ENCODE measurements at places on chromosomes 2 and 18.

- no peak for DNase-seq
Observed at GRCh38 chr2:141058556-141058955, 1072.3 kb downstream of the LRP1B start.

GRCh38 chr18:13011719-13012118 is 20.6 kb downstream of the CEP192 start:
- DNase-seq: no peak

DNA sequence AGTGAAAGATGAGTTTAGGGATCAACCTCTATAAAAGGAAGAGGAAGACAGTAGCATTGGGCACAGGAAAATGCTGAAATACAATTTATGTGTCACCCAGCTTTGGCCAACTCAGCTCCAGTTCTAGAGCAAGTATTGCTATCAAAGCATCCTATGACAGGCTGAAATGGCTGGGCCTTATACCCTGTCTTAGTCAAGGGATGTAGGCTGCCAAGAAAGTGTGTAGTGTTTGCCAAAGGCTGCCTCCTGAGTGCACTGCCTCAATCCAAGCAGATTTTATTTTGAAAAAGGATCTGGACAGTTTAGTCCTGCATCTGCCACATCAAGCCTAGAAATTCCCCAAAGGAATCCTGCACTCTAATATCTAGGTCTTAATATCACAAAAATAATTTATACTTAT is 359.9 kb upstream of the ZC3H15 start:
- DNase-seq: no peak

DNA sequence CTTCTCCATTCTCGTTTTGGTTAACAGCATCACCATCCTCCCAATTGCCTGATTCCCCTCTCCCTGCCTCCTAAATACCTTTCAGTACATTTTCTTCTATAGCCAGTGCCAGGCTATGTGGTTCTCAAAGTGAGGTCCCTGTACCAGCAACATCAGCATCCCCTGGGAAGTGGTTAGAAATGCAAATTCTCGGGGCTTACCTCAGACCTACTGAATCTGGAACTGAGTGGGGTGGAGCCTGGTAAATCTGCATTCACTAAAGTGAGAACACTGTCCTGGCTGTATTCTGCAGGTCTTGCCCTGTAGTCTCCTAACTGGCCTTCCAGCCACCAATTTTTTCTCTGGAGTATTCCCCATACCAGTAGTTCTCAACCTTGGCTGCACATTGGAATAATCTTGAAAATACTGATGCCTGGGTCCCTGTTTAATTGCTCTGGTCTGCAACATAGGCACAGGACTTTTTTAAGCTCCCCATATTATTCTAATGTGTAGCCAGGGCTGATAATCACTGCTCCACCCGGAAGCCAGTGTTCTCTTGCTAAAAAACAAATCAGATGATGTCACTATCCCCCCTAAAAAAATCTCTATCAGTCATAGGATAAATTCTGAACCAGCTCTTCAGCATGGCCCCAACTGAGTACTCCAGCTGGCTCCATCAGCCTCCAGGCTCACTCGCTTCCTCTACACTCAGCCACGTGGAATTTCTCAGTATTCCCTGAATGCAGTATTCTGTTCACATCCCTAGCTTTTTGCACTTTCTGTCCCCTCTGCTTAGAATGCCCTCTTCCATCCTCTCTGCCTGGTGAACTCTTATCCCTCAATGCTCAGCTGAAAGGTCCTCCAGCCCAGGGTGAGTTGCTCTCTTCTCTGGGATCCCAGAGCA is 98.4 kb downstream of the CDK15 start:
- DNase-seq: no peak

- DNase-seq: no peak
Observed at GRCh38 chr2:35960596-35960995, 395.0 kb upstream of the CRIM1 start.

DNA sequence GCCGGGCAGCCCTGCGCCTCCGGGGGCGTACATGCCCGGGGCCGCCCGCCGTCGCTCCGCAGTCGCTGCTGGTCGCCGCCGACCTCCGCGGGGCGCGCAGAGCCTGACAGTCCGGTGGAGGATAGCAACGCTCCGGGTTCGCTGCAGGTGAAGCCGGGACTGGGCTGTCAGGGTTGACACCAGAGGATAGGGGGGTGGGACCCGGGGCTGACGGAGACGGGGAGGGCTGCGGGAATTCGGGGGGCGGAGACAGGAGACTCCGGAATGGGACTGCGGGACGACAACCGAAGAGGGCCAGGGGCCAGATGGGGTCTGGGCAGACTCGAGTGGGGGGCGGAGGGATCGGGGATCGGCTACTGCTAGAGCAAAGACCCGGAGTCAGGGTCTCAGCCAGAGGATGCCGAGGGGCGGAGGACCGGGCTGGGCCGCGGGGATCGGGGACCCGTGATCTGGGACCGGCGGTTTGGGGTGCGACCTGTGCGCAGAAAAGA is 403 bp downstream of the TMEM127 start:
- no peak for DNase-seq

DNA sequence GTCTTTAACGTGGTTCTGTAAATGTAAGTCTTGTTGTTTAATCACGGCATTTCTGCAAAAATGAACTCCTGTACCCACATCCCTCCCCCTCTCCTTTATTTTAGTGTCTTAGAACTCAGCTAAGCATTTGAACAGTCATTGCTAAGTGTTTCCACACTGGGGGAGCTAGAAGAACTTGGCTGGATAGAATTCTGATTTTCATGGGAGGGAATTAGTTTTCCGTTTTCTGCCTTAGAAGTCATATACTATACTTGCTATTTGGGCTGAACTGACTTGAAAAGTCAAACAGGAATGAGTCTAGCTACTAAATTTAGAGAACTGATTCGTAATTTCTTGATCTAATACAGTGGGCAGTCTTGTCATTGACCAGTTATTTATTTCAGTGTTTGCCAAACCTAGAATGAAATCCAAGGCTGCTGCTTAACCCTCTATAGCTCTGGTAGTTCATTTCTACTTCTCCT is 61.1 kb downstream of the FMNL2 start:
- DNase-seq: no peak

- no peak for DNase-seq
Observed at GRCh38 chr2:176251928-176252327, 17.3 kb upstream of the MTX2 start.

DNA sequence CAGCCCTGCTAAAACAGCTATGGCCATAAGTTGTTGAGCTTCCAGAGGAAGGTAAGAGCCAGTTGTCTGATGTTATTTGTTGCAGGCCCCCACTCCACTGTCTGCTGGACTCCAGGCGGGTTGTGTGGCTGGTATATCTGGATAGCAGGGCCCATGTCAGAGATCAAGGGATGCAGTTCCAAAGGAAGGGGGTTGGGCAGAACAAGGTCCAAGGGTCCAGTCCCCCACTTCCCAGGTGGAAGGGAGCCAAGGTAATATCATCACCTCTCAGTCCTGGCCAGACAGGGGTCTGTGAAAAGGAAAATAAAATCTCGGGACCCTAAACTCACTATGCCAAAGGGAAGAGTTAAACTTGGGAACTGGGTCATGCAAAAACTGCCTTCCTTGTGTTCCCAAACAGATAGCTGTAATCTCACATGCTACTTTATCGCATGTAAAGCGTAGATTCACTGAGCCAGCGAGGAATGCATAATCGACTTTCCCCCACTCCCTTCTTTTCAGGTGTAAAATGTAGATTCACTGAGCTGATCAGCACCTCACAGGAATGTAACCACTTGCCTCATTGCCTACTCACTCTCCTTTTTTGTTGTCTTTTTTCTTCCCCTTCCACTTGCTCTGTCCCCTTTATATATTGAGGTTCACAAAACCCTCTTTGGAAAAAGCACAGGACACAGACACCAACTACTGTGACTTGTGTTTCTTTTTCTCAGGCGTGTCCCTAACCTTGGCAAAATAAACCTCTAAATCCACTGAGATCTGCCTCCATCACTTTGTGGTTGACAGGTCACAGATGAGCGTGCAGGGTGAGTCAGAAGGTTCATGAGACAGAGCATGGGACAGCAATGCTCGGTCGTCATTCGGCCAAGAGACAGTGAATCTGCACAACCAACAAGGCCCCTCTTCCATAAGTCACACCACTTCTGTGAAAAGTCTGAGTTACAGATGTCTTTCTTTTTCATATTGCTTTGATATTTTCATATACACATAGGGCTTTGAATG is 255.3 kb upstream of the SIX2 start:
- no peak for DNase-seq

- DNase-seq: no peak
Observed at GRCh38 chr2:231940795-231941194, 14.6 kb upstream of the NPPC start.

DNA sequence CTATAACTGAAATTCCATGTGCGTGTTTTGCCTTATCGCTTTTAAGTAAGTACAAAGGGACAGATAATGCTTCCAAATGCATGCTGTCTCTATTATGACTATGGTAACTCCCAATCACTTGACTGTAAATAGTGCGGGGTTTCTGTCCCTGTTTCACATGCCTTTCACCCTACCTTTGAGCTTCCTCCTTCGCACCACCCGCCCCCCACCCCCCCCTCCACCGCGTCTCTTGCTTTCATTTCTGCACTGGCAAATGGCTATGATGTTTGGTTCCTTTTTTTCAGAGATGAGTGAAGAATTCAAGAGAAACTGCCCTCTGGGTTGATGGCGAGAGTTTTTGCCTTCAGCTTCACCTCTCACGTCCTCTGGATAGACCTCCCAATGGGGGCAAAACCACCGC is 25.0 kb upstream of the SPP2 start:
- DNase-seq: no peak

- no peak for DNase-seq
Observed at GRCh38 chr2:42794271-42795046, 2.1 kb upstream of the HAAO start.

- no peak for DNase-seq
Observed at GRCh38 chr2:64126601-64127000, 17.6 kb downstream of the PELI1 start.

GRCh38 chr2:155518094-155518493 is 814.4 kb downstream of the NR4A2 start:
- DNase-seq: no peak

DNA sequence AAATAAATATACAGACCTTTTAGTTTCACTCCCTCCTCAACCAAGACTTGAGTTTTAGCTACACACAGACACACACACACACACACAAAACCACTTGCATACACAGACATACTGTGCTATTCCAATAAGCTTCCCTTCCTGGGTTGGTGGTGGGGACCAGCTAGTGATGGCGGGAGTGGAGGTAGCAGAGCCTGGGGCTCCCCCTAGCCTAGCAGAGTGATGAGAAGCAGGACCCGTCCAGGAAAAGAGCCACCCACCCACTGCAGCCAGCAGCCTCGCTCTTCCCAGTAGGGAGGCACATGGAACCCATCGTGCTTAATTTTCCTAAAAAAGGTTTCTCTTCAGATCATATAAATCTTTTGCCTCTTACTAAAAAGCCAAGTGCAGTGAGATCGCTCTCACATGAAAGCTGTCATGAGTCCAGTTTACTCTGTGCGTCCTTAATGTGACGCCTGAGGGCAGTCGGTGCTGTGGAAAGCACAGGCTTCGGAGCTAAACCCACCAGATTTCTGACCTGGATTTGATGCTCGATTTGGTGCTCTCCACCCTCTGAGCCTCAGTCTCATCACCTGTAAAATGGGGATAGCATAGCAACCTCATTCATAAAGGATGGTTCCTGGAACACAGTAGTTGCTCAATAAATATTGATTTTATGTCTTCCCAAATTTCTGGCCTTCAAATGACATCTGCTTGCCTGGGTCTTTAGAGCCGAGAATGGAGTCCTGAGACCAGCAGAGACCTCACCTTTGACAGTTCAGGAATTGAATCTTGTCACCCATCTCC is 60.1 kb upstream of the YWHAQ start:
- DNase-seq: no peak

- no peak for DNase-seq
Observed at GRCh38 chr2:173751245-173751975, 213.8 kb downstream of the SP3 start.

- DNase-seq: no peak
Observed at GRCh38 chr18:76592981-76593381, 97.9 kb upstream of the ZNF516 start.

DNA sequence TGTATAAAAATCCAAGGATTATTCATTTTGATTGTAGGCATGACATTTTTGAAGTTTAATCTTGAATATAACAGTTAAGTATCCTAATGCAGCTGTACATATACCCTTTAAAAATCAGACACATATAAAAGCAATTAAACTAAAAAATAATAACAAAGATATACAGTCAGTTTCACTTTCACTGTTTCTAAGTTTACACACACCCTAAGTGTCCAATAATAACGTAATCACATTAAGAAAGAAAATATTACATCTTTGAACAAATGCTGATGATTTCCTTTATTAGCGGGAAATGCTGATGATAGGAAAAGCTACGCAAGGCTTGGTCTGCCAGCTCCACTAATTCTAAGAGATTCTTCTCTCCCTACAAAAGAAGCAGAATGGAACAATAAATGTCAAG is 38.8 kb downstream of the RTTN start:
- DNase-seq: no peak

DNA sequence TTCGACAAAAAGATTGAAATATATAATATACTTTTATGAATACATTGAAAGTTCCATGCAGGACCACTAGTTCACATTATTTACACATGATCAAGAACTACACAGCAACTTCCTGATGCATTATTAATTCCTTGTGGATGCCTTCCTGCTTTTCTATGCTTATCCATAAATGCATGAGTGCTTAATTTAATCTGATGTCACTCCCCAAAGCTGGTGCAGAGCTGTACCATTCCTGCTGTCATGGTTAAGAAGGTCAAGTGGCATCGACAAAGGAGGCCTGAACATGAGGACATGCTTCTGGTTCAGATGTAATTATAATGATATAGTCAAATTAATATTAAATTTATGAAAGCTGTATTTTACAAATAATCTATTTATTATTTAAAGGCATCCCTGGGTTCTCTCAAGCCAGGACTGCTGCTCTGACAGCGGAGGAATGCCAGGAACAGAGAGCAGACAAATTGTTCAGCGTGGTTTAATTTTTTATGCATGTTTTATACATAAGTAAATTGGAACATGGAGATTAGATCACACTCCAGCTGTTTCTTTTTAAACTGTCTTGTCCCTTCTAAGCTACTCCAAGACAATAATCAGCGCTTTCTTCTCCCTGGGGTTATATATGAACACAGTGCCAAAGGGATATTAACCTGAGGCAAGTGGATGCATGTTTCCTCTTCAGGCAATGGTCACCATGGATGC is 307.3 kb upstream of the CNTNAP5 start:
- DNase-seq: no peak

GRCh38 chr18:76441668-76442412 is 53.2 kb downstream of the ZNF516 start:
- DNase-seq: no peak

Data from GOT3 (cell line).